CD4-positive, CD25-positive, alpha-beta regulatory T cell (primary cell): ENCODE measurements at places on chromosomes 3 and 15. TPM values are rescaled to one million over a fixed set of nuclear protein-coding genes. Genes with fewer than 3 reads are reported as not detected.

Gene GOLGA6L2
- total RNA-seq = not detected

Gene MYEF2
- 19.0 TPM for total RNA-seq

Gene SLC27A2
- total RNA-seq = 1.2 TPM

Gene CYP19A1
- 0.52 TPM for total RNA-seq

Gene SAMMSON
- not detected for total RNA-seq

Gene TUSC7
- total RNA-seq = not detected

Gene PCBP4
- 24.6 TPM for total RNA-seq

Gene ADCY5
- total RNA-seq = not detected
